ENCODE measurements at places on chromosomes 1 and 21.

DNA sequence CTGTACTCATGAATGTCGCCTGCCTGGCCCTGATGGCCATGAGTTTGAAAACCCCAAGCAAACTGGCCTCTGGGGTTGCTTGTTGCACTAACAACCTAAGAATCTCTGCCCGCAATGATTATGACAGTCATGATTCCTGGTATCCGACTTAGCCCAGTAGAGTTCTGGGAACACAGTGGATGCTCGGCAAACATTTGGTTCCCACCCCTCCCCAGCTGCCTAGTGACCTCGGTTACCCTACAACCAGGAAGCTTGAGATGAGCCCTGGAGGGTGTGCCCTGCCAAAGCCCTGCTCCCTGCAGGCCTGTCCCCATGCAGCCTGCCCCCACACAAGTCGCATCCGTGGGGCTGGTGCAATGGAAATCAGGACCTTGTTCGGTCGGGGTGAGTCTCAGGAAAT is 76.0 kb upstream of the ZBTB40 start:
- peak; percentile 14 for DNase-seq

DNA sequence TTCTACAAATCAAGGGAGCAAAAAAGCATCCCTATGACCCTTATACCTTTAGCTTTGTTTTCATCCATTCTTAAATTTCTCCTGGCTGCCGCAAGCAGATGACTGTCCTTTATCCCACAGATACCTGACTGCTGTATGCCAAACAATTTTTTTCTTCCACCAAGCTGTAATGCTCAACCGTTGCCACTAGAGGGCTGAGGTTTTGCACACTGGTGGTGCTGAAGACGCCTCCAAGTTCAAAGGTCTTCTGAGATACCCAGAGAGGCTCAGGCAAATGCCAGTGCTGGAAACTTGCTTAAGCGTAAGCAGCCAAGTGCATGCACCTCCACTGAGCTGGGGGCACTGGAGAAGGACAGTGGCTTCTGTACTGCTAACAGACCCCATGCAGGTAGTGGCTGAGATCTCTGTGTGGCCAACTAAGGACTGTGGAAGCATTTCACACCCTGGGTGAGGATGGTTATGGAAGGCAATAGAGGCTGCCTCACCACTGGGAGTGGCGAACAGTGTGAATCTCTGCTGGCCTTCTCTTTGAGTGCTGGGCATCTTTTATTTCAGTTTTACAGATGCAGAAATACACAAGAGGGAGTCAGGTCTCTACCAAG is 28.5 kb downstream of the CNIH3 start:
- peak; percentile 48 for DNase-seq

DNA sequence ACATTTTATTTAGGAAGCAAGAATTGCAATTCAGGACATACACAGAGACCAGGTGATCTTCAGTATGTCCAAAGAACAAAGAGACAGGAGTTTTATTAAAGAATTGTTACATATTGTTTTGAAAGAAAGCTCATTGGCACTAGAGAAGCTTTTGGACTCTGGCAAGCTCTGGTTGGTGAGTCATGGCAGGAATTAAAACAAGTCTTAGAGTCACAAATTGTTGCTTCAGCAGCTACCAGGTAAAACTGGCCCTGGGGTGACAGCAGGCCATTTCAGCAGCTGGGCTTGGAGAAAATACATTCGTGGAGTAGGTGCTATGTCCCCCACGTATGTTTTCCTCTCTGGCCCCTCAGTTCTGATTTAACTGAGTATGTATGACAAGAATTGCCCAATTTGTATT is 58.8 kb downstream of the MAP3K21 start:
- DNase-seq, result no peak

DNA sequence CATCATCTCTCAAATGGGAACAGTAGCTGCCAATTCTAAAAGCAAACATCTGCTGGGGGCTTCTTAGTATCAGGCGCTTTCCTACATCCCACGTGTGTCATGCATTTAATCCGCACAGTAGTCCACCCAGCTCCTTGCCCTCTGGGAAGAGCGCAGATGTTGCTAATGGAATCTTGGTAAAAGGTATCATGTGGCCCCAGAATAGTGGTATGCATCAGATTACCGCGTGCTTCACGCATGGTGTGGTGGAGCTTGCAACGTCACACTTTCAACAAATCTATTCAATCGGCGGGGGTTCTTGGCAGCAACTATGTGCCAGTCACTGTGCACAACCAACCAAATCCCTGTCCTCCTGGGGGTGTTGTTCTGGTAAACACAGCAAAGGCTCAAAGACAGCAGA is 141.0 kb downstream of the HIVEP3 start:
- DNase-seq, result no peak

- DNase-seq, result peak; percentile 79
These were observed 61.1 kb downstream of the SDC3 start for GRCh38 chr1:30847358-30847972.

DNA sequence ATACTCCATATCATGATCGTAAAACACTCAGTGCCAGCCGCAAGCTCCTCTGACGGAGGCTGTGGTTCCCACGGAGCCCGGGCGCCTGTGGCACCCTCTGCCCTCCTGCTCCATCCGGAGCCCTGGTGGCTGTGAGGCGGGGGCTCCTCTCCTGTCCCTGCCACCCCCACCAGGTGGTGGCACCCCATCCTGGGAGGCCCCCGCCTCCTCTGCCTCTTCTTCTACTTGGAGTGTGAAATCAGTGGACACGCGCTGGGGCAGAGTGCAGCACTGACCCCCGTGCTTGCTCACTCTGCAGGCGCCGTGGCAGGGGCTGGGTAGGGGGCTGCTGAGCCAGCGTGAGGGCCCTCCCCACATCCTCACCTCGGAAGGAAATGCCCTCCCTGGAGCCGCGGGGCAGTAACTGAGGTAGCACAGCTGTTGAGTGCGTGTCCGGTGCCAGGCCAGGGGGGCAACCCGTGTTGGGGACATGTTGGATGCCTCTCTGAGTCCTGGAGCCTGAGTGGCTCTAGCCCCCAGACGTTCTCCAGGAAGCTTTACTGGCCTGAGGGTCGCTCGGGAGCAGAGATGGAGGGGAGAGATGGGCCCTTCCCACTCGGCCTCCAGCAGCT is 58.7 kb upstream of the ABCG1 start:
- DNase-seq, result no peak

- DNase-seq, result no peak
These were observed 4.4 kb upstream of the BARHL2 start for GRCh38 chr1:90721210-90722194.

DNA sequence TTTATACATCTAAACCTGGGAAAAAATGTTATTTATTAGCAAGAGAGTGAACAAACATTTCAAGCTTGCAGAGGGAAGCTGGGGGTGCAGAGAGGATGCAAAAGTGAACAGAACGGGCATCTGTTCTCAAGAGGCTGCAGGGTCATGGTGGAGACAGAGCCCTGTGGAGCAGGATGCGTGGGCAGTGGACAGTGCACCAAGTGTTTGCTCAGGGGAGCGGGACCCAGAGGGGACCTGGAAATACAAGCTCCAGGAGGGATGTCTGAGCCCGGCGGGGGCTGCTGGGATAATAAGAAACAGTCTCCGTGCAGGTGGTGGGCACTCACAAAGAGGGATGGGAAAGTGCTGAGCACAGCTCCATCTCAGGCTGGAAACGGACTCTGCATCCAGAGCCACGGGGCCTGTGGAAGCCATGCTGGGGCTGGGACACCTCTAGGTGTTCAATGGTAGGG is 105.3 kb upstream of the SLC45A1 start:
- DNase-seq, result no peak

DNA sequence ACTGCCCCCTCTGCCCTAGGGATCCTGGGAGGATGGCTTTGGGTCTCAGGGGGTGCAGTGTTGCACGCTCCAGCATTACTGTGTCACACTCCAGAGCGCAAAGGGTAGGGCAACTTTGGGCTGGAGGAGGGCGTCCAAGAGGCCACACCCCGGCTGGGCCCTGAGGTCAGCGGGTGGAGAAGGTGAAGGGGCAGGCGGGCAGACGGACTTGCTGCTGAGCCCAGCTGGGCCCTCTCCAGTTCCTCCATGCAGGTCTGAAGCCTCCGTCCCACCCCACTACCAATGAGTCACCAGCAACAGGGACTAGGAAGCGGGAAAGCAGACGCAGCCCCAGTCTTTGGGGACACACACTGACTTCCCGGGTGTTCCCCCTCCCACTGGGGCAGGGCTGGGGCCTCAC is 116.0 kb downstream of the CASZ1 start:
- no peak for DNase-seq

- no peak for DNase-seq
These were observed 24.3 kb upstream of the NID1 start for GRCh38 chr1:236089046-236089773.

- DNase-seq, result no peak
These were observed 2.1 kb upstream of the SERINC2 start for GRCh38 chr1:31410871-31411270.

GRCh38 chr1:89037186-89037585 is 14.5 kb upstream of the GBP3 start:
- DNase-seq, result no peak

- no peak for DNase-seq
These were observed 805 bp downstream of the ZNHIT6 start for GRCh38 chr1:85707267-85707989.

DNA sequence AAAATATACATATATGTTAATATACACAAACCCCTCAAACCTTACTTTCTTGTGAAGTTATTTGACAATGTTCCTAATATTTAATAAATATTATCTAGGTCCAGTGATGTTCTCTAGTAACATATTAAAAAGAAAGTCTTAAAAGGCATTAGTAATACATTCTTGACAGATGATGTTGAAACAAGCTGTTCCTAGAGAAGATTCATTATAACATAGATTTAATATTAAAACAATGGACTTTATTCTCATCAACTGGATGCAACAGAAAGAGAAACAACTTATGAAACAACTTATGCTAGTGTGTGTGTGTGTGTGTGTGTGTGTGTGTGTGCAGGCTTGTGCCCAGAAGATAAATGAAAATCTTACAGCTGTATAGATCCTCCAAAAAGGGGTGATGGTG is 68.5 kb upstream of the PLXNA2 start:
- DNase-seq, result no peak

GRCh38 chr1:196380316-196380715 is 227.9 kb downstream of the KCNT2 start:
- no peak for DNase-seq

- no peak for DNase-seq
These were observed 35.1 kb upstream of the GRIK3 start for GRCh38 chr1:37069406-37069805.

DNA sequence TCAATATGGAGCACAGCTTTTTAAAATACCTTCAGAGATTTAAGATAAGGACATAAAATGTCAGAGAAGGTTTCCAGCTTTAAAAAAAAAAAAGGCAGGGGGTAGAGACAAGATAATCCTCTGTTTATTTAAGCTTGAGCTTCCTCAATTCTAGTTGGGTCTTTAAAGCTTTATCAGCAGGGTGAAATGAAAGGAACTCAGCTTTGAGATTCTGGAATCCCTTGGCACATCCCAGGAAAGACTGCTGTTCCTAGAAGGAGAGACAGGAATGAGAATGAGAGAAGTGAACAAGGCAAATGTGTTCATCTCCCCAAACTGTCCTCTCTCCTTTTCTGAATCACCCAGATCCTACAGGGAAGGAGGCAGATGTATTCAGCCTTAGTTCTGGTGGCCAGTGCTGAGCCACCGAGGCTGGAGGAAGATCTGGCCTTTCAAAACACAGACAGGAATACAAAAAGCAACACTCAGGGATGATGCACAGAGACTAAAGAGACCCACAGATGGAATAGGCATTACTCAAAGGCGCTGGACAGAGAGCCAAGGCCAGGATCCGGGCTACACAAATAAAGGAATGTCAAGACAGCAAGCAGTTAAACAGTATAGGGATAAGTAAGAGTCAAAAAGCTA is 385.8 kb upstream of the DUSP10 start:
- no peak for DNase-seq

DNA sequence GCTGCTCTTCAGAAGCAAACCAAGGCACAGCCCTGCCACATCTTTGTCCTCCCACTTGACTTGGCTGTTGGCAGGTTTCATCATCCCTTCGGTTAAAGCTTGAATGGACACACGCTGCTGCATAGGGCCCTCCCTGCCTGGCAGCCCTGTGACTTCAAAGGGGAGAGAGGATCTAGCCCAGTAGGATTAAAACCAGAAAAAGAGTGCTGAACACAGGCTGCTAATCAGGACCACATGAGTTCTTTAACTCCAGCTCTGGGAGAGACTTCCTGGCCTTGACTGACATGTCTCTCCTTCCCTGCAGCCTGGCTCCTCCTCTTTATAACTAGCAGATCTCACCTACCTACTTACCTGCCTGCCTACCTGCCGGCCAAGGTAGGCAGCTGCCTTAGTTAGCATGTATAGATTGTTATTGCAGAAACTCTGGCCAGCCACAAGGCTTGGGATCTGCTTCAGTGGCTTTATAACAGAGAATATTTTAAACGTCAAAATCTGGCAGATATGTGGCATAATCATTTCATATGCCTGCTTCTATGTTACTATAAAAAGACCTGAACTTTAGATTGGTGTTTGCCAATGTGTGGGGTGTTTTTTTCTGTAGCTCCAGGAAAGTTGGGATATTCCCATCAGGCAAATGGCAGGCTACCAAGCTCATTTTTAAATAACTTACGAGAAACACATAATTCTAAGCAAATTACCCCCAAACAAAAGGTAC is 49.4 kb downstream of the ERG start:
- no peak for DNase-seq

DNA sequence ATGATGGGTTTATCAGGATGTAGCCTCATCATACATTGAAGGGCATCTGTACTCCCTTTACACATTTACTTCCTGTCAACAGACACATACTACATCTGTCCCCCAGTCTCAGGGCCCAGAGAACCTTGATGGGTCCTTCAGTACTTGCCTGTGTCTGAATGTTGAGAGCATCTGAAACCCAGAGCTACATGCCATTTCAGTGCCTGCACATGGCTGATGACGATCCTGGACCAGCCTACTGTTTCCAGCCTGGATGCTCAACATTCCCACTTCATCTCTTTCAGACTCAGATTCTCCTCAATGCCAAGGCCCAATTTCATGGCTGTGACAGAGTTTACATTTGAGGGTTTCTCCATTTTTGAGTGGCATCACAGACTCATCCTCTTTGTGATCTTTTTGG is at the start of gene OR10J4:
TSS of gene OR10J4 (plus strand) at position 301 of the 400 bp plus-strand sequence.
- no peak for DNase-seq

DNA sequence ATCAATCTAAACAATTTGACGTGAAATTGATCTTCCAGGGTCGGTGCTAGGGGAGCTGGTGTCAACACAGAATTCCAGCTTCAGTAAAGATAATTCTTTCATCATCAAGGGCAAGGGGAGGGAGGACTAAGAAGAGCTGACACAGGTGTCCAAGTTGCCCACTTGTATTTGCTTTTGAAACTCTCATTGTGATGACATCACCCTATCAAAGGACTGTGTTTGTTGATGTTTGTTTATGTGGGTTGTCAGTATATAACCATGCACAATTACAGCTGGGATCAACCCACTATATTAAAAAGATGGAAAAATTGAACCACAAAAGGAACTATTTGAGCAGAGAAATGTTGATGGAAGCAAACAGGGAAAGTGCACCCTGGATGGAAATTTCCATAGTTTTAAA is 48.8 kb downstream of the ZC3H11B start:
- no peak for DNase-seq

All from mucosa of descending colon (tissue), 3 donors.